ENCODE measurements at places on chromosomes 16 and 17.

GRCh38 chr16:49337814-49338350 lies 35.7 kb upstream of the C16orf78 start:
- no peak for DNase-seq

DNA sequence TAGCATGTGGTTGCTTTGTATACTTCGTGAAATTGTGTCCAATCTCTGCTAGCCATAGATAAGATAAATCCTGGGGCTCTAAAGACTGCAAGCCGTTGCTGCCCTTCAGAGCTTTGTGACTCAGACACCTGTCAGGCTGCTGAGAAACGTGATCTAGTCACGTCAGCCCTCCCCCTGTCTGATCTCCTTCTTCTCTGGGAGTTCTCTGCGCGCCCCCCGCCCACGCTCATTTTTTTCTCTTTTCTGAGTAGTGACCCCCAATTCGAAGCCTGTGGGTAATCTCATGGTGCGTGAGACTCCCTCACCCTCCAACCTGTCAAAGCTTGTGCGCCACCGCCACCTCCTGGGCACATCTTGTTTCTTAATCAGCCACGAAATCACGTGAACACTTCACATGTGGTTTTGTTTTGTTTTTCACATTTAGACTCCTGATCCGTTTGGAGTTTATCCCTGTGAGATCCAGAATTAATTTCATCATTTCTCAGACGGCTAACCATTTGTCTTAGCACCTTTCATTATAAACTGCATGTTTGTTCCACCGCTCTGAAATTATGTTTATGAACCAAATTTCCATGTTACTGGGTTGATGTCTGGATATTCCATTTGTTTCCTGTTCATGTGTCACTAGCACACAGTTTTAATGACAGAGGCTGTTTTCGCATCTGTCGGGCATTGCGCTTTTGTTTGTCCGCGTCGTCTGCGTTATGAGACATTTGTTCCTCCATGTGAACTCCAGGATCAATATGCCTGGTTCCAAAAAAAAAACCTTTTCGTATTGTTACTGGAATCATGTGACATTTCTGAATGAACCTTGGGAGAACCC lies 977 bp upstream of the ZNF778 start:
- peak; percentile 30 for DNase-seq

DNA sequence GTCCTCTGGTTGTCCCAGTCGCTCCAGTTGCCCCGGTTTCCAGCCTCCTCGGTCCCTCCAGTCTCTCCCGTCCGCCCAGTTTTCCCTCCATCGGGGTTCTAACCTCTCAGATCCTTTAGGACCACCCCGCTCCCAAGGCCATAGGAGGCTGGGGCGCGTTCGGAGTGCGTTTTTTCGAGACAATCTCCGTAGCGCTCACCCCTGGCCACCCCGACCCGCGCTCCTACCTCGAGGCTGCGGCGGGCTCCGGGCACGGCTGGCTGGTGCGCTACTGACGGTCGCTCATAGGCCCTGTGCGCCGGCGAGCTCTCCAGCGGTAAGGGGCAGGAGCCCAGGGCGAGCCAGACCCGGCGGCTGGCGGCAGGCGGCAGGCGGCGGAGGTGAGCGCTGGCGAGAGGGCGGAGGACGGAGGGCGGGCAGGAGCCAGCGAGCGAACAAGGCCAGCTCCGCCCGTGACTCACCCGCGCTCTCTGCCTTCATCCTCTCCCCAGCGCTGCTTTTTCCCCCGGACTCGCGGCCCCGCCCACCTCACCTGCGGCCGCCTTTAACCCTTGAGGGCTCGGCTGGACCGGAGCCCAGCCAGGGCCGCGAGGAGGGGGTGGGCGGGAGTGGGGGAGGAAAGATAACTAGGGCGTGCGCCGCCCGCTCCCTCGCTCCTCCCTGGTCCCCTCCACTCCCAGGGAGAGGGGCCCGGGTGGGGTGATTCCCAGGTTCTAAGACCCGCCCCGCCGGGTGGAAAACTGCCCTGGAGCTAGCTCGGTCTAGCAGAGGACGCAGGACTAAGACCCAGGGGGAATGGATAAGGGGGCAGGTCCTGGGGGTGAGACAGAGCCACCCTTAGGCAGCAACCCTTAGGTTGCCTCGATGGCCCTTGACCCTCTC lies at the start of gene SP6:
Gene SP6, minus strand, starts transcription at position 472 of the 882 bp plus-strand sequence. CDS start 2,734 bp downstream, outside the sequence.
- DNase-seq: no peak

DNA sequence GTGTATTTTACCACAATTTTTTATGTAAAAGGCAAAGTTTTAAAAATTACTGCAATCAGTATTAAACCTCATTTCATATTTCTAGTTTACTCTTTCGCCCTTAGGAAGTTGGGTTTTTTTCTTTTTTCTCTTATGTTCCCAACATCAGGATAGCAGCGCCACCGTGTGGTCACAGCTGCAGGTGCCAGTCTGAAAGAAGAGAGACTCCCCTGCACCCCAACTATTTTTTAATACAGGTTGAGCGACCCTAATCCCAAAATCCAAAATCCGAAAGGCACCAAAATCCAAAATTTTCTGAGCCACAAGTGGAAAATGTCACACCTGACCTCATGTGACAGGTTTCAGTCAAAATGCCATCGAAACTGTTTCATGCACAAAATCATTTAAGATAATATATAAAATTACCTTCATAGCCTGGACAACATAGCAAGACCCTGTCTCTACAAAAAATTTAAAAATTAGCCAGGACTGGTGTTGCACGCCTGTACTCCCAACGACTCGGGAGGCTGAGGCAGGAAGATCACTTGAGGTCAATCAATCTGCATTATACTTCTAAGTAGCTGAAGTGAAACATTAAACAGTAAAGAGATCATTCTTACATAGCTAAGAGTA lies 21.8 kb upstream of the ASGR2 start:
- peak; percentile 12 for DNase-seq

DNA sequence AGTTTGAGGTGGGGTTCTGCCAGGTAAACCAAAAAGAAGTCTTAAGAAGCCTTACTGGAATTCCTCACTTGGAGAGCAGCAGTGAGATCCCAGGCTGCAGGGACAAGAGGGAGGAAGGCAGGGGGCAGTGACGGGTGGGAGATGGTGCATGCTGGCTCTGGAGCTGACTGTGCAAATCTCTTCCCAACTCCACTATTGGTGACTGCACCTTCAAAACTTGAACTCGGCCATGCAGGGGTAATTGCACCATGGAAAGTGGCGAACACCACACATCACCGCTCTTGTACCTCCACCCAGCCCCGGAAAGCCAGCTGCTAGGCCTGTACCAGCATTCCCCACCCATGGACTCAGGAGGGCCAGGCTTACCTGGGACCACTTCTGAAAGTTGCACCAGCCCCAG lies 51.4 kb upstream of the CDR2 start:
- DNase-seq: no peak

DNA sequence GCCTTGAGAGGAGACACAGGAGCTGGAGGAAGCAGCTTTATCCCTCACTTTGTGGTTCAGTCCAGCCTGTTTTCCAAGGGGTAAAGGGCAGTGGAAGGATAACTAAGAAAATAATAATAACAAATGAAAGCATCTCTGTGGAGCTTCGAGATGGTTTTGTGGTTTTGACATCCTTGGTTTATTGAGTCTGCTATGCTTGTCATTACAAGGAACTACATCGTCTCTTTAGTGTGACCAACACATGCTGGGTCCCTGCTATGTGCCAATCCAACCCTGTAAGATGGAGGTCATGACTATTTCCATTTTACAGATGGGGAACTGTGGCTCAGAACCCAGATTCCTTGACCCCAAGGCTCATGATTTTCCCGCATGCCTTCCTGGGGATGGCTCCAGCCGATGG lies 124.8 kb downstream of the MRM1 start:
- no peak for DNase-seq

GRCh38 chr16:79795556-79795955 lies 195.0 kb upstream of the MAF start:
- DNase-seq: no peak

GRCh38 chr17:956905-957304 lies 22.7 kb downstream of the NXN start:
- no peak for DNase-seq

- DNase-seq: no peak
Measured at GRCh38 chr16:54938212-54939028, 7.8 kb downstream of the IRX5 start.

GRCh38 chr17:71444078-71444477 lies 676.7 kb upstream of the SOX9 start:
- no peak for DNase-seq

- peak; percentile 47 for DNase-seq
Measured at GRCh38 chr17:81867170-81867990, 3.8 kb downstream of the ARHGDIA start.

GRCh38 chr17:48184721-48185120 lies 77.2 kb downstream of the SNX11 start:
- DNase-seq: no peak

GRCh38 chr16:23695756-23696155 lies 17.1 kb downstream of the PLK1 start:
- DNase-seq: no peak

DNA sequence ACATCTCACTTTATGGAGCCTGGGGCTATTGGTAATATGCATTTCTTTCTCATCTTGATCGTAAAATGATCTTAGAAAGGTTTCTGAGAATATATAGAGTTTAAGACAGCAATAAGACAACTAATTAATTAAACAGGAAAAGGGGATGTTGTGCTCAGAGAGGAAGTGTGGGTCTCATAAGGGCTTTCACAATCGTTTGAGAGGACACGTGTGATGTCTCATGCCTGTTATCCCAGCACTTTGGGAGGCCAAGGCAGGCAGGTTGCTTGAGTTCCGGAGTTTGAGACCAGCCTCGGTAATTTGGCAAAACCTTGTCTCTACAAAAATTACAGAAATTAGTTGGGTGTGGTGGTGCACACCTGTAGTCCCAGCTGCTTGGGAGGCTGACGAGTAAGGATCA lies 295.6 kb downstream of the WWOX start:
- DNase-seq: no peak

GRCh38 chr17:20010099-20010863 lies 1.1 kb downstream of the SPECC1 start:
- DNase-seq: peak; percentile 79

DNA sequence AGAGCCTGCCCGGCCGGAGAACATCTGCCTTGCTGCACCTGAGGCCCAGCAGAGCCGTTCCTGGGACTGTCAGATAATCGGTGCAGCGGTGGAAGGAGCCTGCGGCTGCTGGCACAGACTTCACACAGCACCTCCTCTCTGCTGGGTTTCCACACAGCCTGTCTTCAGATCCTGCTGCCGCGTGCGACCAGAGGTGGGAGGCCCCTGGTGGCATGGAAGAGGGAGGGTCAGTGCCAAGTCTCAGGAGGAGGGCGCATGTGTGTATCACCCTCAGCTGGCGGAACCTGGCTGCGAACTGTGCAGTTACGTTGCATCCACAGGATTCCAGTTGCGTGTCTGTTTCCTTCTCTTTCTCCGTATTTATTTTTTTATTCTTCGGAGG lies 3.3 kb downstream of the CDK5R1 start:
- no peak for DNase-seq

DNA sequence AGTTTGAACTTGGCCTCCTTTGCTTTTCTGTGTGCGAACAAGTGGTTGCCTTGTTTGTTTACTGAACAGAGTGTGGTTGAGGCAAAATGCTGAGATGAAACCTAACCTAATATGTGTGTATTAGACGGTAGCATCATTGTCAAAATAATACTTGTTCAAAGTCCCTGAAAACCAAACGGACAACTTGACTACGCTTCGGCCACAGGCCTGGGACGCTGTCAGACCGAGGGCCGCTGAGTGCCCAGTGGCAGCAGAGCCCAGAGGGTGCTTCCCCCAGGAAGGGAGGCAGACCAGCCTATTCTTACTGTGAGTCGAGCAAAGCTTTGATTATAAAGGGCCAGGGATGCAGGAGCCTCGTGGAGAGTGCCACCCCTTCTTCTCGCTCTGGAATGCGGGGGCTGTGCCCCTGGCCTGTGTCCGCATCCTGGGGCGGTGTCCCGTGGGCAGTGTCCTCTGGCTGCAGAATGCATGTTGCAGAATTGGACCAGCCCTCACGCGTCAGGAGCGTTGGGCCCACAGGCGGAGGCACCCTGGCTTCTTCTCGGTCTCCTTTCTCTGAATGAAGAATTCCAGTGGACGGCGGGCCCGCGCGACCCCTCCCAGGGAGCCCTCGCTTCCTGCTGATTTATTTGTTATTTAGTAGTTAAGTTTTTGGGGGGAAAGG lies 5.2 kb downstream of the ACSF3 start:
- no peak for DNase-seq

DNA sequence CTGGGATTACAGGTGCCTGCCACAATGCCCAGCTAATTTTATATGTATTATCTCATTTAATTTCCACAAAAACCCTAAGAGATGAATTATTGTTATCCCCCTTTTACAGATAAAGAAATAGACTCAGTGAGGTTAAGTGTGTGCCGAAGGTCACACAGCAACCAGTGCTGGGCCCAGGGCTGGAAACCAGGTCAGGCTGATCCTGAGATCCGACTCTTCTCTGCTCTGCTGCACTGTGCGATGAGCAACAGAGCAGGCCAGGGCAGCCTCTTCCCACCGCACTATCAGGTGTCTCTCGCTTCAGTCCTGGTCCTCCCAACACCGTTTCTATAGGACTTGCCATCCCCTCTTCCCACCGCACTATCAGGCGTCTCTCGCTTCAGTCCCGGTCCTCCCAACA lies 24.8 kb downstream of the GINS3 start:
- no peak for DNase-seq

- no peak for DNase-seq
Measured at GRCh38 chr16:53041320-53042051, 11.2 kb downstream of the CHD9NB start.

DNA sequence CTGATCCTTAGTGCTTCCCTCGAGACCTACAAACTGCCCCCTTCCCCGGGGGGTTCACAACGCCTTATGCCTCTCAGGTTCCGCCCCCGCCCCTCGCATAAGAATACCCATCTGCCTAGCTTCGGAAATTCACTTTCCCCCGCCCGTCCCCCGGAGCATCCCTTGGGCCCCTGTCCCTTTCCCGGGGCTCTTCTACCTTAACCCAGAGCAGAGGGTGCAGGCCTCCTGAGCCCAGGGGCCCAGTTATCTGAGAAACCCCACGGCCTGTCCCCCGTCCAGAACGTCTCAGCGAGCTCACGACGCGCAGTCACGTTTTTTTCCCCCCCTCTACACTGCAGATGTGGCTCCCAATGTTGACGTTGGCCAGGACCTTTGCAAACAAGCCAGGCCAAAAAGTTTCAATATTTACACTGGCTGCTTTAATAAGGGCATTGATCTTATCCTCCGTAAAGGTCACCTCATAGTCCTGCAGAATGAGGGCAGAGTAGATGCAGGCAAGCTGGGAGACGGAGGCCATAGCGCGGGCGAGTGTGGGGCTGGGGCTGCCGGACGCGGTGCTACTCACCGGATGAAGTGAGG lies 1.4 kb upstream of the NBR1 start:
- DNase-seq: no peak

Data from SW 1271 (cell line).